T-helper 1 cell (primary cell): ENCODE measurements at places on chromosomes 5 and 9.

- DNase-seq: no peak
These were observed 57.4 kb downstream of the THBS4 start for GRCh38 chr5:80092486-80093107.

- no peak for DNase-seq
These were observed 6.5 kb upstream of the RNF145 start for GRCh38 chr5:159215886-159216285.

DNA sequence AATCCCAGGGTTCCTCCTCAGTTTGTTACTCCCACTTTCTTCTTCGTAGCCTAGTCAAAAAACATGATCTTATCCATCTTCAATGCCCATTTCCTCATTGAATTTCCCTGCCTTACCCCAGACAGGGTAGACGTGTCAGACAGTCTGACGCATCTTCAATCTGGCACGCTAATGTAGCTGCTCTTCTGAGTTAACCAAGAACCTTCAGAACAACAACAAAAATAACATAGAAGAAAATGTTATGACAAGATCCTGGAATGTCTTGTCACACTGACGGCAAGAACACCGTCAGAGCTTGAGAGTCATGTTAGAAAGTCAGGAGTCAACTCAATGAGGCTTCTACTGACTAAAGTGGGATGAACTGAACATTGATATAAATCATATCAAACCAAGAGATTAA, 122.7 kb upstream of the SPDL1 start:
- no peak for DNase-seq

GRCh38 chr9:138024131-138024530, 146.5 kb downstream of the CACNA1B start:
- DNase-seq: no peak

DNA sequence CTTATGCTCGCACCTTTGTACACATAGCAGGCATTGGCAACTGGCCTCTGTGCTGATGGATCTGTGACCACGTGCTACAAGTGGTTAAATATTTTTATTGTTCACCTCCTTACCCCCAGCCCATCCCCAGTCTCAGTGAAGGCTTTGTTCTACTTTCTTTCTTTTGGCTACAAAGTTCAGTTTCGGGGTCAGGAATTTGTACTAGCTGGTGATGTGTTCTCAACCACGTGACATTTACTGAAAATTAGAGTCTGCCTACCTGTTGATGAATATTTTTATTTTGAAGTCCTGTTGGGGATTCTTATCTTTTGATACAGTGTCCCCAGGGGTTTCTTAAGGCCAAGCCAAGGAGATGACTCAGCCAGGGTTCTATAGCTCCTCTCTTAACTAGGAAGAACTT, 47.8 kb downstream of the C9orf57 start:
- DNase-seq: no peak

- DNase-seq: no peak
These were observed 126.3 kb downstream of the KDM4C start for GRCh38 chr9:6884101-6884500.
